ENCODE measurements at places on chromosomes 3 and 15.

DNA sequence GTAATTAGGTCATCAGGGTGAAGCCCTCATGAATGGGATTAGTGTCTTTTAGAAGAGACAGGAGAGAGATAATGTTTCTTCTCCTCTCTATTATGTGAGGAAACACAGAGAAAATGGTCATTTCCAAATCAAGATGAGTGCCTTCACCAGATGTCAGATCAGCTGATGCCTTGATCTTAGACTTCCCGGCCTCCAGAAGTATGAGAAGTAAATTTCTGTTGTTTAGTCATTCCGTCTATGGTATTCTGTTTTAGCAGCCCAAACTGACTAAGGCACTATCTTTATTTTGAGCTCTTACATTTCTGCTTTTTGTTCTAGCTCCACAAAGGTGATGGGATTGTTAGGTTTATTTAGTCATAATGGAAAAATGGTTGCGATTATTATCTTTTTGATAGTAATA is 273.2 kb upstream of the GADL1 start:
- DNase-seq: no peak

- no peak for DNase-seq
Observed at GRCh38 chr15:89506026-89506686, 9.8 kb upstream of the RHCG start.

DNA sequence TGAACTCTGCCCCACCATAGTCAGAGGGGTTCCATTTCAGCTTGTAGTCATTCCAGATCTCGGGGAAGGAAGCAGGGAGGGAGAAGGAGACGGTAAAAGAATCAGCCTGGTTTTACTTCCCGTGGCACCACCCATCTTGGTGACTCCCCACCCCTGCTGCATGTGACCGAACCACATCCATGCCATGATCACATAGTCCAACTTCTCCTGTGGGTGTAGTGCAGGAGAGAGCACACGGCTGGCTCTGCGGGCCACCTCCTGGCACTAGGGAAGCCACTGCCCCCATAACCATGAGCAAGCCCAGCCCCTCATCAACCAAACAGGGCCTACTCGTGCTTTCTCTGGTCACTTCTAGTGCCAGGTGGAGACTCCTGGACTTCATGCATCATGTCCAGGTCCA is 3.7 kb downstream of the CHRNA3 start:
- no peak for DNase-seq

GRCh38 chr3:16104156-16104555 is 70.3 kb upstream of the GALNT15 start:
- DNase-seq: no peak

- no peak for DNase-seq
Observed at GRCh38 chr3:172194702-172195406, 155.5 kb downstream of the FNDC3B start.

DNA sequence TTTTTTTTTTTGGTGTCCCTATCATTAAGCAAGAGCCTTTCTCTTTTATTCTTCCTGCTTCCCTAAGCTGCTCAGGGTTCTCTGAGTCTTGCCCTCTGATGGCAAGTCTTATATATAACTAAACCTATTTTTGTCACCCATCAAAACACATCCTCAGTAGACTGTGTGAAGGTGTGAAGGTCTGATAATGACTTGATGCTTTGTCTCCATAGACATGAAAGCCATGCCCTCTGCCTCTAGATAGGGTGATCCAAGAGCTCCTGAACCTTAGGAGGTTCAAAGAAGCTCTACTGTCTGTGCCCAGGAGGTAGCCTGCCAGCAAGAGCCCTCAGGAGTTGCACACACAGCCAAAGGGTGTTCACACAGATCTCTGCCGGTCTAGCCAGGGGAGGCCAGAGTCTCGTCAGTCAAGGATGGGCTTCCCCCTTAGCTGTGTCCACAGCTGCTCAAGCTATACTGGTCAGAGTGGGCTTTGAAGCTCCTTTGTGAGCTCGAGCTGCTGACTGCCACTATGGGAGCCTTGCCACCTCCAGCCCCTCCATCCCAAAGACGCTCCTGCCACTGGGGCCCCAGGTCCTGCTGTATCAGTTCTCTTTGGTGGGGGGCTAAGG is 13.1 kb upstream of the SNX22 start:
- no peak for DNase-seq

DNA sequence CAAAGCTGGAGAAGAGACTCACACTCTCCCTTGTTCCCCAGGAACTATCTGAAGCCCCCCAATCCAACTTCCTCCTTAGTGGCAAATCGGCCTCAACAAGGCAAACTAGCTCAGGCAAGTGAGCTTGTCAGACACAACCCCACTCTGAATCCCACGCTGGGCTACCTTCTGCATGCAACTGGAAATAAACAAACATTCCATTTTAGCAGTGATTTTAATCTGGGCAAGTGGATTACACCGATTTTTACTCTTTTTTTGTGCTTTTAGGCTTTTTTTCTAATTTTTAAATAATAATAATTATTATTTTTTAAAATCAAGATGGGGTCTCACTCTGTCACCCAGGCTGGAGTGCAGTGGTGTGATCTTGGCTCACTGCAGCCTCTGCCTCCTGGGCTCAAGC is 2.9 kb upstream of the NOX5 start:
- DNase-seq: no peak

GRCh38 chr3:76107935-76108570 is 322.7 kb upstream of the ZNF717 start:
- no peak for DNase-seq

- no peak for DNase-seq
Observed at GRCh38 chr3:190968616-190969015, 106.1 kb upstream of the GMNC start.

DNA sequence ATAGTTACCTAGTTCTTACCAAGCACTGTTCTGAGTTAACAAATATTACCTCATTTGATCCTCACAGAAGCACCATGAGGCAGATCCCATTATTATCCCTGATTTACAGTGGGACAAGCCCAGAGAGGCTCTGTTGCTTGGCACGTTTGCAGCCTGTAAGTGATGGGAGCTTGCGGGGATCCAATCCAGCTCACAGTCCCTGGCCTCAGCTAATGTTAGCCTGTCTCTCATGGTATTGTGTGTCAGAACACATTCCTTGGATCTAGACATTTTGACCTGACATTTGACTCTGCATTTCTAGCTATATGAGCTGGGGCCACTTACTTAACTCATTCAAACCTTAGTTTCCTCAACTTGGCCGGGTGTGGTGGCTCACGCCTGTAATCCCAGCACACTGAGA is 246.9 kb upstream of the LRTM1 start:
- DNase-seq: no peak

DNA sequence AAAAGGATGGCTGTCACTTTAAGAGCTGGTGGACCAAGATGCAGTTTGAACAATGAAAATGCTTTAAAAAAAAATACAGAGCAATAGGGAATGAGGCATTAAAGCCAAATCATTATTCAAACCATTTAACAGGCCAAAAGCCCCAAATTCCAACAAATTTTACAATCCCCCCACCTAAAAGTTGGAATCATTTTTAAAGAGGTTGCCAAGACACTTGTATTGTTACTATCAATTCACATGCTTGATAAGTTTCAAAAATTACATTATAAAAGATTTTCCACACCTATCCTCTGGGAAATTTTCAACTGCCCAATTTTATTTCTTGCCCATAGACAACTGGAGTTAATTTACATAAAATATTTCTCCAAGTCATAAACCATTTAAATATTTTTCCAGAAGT is 192.3 kb upstream of the ARHGEF26 start:
- no peak for DNase-seq

GRCh38 chr3:20054549-20054987 is 14.3 kb downstream of the KAT2B start:
- DNase-seq: peak; percentile 32

DNA sequence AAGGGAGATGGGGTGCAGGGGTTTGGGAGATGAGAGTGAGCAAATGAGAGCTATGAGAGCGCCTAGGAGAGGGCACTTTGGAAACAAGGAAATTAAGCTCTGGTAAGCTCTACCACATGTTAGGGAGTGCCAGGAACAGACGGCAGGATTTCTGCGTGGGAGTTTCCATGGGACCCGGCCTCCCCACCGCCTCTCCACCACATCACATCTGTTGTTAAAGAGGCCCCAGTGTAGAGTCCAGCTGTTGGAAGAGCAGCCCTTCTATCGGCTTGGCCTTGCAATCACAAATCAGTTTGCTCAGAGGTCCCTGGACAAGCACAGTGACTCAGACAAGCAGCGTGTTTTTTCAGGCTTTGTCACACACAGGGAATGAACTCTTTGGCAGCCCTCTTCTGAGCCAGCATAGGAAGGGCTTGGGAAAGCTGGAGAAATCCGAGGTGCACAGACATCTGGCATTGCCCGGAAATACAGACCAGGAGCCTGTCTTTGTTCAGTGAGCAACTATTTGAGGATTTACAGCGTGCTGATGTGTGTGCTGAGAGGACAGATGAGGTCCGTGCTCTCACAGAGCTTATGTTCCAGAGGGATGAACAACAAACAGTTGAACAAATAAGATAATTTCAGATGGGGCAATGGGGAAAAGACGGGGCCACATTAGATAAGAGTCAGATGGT is 370.6 kb upstream of the PROK2 start:
- no peak for DNase-seq

DNA sequence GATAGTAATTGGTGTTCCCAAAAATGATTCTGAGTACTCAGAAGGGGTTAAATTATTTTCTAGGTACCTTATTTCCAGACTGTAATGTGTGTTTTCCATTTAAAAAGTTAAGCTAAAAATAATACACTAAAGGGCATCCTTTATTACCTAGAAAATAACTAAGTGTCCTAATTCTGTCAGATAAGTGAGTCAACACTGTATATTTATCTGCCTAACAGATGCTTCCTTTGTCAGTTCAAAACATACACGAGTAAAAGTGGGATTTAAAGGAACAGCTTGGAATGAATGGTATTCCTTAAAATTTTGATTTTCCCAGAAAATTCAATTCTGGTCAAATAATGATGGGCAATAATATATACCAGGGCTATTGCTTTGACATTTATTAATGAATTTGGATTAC is 78.3 kb downstream of the ADAMTSL3 start:
- no peak for DNase-seq

DNA sequence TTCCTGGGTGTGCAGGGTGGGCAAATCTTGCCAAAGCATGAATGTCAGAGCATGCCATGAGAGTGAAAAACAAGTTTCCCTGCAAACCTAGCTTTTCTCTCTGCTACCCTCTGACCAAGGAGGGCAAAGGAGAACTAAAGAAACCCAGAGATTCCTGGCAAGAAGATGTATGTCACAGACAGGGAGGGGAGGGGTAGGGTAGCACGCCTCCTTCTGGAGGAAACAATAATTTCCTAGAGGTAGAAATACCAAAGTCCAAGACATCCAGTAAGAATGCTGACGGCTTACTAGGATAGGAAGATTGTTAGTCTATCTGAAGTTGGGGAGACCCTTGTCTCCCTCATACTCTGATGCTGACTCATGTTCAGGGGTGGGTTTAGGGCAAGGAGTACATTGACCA is 203.9 kb downstream of the NR1D2 start:
- no peak for DNase-seq

DNA sequence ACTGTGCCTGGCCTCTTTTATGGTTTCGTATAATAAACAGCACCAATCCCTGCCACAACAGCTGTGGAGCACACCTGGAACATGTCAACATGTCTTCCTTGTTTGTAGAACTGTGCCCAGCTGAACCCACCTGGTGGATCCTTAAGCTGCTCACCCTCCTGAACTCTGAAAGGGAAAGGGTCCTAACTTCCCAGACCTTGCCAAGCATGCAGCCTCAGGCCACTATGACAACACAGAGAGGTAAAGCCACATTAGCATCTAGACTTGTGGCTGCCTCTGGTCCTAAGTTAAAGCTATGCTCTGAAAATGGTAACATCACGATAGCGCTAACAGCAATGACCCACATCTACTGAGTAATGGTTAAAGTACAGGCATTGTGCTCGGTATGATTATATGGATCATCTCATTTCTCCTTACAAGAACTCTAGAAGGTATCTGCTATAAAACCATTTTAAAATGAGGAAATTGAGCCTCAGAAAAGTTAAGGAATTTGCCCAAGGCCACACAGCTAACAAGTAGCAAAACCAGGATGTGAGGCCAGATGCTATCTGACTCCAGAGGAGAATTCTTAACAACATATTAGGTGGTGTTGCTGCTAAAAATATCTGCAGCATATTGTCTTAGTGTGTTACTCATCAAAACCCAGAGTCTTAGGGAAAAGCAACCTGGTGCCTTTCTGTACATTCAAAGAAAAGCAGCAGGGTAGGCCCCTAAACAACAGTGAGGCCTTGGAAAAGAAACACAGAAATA is 23.1 kb upstream of the HERC1 start:
- no peak for DNase-seq
